ENCODE measurements at places on chromosomes 16 and 17. TPM values are rescaled to one million over a fixed set of nuclear protein-coding genes. Genes with fewer than 3 reads are reported as not detected.

The SLFN14 gene
- total RNA-seq, result not detected

The NAGS gene
- total RNA-seq, result 2.4 TPM

The KRTAP1-1 gene
- not detected for total RNA-seq

The TP53TG3D gene
- 0.48 TPM for total RNA-seq

The FZD2 gene
- 0.60 TPM for total RNA-seq

The AXIN2 gene
- 3.1 TPM for total RNA-seq

The KCNAB3 gene
- total RNA-seq, result 0.44 TPM

The KRT14 gene
- 5,105 TPM for total RNA-seq

The VTN gene
- total RNA-seq, result 0.60 TPM

The HBQ1 gene
- not detected for total RNA-seq

The SULT1A2 gene
- total RNA-seq, result 0.32 TPM

The LGALS9C gene
- total RNA-seq, result 15.7 TPM

The MLKL gene
- total RNA-seq, result 12.4 TPM

The METTL2A gene
- 15.7 TPM for total RNA-seq

The KRTAP2-1 gene
- total RNA-seq, result not detected

The SEC14L5 gene
- total RNA-seq, result 1.2 TPM

The CD300E gene
- 0.12 TPM for total RNA-seq

All from esophagus mucosa (tissue), 1 donor.